NCI-H69 (cell line): ENCODE measurements at places on chromosomes 6 and 20.
A peak's percentile ranks its signal among the peaks of the same experiment; 100 is the strongest.

DNA sequence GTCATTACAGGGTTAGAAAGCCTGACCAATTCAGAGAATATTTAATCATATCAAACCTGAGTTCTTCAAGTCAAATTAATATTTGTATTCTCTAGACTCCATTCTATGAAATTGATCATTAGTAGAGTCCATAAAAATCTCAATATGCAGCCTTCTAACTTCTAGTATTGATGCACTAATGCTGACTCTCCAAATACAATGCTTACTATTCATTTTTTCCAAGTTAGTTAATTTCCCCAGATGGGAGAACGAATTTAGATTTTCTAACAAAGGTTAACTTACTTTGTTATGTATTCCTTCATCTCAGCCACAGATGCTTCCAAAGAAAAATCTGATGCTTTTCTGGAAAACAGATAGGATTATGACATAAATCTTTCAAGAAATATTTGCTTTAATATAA lies 12.4 kb upstream of the NDRG3 start:
- DNase-seq = no peak

DNA sequence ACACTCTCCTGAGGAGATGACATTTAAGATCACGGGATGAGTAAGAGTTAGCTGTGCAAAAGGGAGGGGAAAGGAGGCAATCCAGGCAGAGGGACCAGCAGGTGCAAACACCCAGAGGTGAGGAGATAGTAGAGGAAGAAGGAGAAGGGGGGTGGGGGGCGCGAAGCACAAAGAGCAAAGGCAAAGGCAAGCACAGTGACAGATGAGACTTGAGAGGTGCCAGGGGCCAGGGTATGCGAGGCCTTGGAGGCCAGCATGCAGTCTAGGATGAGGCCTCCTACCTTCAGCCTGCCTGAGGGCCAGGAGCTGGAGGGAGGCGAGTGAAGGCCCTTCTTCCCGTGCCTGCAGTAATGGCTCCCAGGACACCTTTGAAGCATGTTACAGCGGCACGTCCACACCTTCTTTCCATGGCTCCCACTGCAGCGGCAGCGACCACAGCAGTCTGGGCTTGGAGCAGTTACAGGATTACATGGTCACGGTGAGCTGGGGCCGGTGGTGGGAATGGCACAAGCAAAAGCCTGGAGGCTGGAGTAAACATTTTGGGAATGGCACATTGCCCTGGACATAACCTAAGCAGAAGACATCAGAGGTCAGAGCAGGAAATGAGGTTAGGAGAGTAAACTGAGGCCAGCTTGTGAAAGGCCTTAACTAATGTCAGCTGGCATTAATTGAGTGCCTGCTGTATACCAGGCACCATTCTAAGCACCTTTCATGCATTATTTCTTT lies 18.6 kb downstream of the CCM2L start:
- peak; percentile 52 for DNase-seq

DNA sequence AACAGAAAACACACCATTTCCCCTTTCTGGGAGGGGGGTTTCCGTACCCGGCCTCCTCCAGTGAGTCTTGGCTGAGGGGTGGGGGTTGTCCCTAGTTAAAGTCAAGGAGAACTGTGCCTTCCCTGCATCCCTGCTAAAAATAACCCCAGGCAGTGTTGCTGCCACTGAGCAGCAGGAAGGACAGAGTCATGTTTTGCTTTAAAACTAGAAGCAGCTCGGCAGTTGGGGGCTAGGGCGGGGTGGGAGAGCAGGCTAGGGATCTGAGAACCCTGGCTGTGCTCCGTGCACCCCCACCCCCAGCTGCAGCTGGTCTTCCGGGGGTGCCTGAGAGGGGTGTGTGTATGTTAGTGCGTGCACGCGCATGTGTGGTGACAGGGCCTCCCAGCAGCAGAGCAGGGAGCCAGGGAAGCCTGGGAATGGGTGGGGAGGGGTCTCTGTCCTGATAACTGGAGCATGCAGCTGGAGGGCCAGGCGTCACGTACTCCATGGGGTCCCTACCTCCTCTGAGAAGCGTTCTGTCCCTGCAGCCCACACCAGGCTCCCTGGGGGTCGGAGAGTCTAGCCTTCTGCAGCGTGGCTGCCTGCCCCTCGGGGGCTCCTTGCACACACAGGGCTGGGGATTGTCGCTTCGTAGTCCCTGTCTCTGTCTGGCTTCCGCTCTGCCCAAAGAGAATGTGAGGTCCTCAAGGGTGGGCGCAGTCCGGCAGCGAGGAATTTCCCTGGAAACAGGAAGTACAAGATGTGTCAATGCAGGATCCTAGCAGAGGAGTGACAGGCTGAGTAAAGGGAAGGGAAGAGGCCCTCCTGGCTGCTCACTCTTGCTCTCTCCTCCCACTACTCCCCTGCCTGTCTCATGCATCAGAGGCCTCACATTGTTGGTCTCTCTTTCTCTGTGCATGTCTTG lies 16.8 kb upstream of the ARMC12 start:
- DNase-seq = peak; percentile 17

DNA sequence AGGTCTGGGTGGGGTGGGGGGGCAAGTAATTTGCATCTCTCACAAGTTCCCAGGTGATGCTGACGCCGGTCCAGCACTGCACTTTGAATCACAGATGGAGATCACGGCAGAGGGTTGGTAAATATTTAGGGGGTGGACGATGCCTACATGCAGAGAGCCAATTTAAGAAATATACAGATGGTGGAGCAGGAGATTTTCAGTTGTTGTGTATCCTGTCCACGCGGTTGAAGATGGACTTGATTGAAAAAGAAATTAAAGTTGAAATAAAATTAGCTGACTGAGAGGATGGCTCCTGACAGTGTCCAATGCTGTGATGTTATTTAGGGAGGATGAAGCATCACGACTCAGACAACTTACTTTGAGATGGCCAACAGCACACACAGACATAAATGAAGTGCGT lies 74.6 kb downstream of the PHACTR3 start:
- DNase-seq = no peak

DNA sequence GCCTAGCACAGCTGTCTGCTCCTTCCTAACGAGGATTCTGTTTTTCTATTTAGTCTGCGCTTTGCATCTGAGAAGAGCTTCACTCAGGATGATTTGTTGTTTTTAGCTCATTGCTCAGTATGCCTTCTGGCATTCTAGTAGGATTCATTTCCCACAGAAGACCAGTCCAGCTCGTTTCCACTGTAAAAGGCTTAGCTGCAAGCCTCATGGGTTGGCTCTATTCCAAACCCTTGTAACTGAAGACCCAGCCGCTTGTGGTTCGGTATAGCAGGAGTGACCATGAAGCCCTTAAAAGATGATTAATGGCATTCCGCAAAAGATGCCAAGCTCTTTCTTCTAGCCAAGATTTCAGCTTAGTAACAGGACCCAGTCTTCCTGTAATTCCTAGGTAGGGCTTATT lies 7.2 kb downstream of the ADGRF1 start:
- peak; percentile 99 for DNase-seq

DNA sequence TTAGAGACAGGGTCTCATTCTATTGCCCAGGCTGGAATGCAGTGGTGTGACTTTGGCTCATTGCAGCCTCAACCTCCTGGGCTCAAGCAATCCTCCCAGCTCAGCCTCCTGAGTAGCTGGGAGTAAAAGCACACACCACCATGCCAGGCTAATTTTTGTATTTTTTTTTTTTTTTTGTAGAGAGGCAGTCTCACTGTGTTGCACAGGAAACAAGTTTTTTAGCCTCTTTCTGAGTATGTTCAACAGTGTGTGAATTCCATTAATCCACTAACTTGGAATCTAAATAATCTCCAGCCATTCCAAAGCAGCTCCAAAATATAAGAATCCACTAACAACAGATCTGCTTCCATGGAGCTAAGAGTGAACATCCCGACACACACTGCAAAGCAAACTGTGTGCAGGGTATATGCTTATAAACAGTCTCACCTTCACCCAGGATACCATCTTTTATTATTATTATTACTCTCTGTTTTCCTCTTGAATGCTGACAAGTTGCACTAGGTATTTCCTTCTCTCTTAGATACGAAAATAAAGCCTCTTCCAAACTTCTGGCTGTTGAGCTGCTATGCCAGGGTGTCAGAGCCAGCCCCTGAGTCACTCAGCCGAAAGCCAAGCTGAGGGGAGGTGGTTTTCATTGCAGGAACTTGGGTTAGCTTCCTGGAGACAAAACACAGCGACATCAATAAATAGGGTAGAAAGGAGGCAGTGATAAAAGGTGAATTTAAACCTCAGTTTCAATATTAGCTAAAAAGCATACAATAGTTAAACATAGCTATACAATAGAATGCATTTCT lies 264.9 kb downstream of the HIVEP2 start:
- DNase-seq = no peak

DNA sequence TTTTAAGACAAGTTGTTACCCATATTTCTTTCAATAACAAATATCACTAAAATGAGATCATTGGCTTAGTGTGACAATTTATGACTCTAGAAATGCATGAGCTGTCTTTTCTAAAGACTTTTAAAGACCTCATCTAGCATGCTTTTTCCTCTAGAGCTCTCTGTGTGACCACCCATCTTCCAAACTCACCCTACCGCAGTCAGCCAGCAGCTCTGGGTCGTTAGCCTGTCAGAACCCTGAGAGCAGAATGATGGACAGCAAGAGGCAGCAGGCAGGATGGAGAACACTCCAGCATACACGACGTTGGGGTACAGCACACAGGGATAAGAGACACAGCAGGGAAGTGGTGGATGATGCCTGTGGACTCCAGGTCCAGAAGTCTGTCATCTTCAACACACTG lies 45.1 kb upstream of the TBX18 start:
- no peak for DNase-seq

GRCh38 chr20:35702824-35703695 lies 3.9 kb downstream of the ROMO1 start:
- no peak for DNase-seq

DNA sequence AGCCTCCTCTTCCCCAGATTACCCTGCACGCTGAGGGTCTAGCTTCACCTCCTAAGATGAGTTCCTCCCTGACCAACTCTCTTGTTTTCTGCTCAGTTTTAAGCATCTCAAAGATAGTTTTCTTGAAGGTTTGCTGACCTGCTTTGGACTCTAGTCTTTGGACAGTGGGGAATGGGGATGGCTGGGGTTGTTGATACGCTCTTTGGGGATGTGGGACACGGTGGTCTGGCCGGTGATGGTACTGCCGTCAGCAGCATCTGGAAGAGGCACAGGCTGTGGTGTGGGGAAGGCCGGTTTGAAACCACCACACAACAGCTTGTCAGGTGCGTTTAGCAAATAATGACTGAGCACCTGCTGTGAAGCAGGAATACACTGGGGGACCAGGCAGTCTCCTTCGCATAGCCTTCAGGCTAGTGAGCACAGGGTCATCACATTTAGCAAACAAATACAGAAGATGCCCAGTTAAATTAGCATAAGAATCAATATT lies 94.1 kb downstream of the TMEM242 start:
- DNase-seq = peak; percentile 98

DNA sequence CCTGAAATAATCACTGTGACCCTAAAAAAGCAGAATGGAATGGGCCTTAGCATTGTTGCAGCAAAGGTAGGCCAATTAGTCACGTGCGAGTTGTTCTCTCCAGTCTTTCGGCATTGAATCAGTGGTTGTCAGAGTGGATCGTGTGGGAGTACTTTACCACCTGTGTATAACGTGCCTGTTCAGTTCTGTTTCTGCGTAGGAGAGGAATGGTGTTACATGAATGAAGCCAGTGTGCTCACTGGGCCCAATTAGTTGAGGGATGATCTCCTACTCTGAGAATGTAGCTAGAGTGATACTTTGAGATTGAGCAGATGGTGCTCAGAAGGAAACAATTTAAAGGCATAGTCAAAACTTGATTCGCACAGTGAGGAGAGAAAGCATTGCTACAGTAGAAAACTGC lies 72.4 kb upstream of the KIF25 start:
- DNase-seq = no peak

DNA sequence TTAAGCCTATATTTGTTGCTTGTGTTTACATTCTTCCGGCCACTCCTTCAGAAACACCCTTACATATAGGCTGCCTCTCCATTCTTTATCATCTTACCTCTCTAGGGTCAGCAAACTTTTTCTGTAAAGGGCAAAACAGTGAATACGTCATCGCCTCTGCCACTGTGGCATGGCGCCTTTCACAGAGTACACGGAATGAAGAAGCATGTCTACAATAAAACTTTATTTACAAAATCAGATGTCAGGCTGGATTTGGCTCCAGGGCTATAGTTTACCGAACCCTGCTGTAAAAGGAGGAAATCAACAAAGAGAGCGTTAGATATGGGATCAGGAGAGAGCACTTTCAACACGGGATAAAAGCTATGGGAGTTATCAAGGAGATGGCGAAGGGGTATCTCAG lies 9.3 kb upstream of the NCR2 start:
- no peak for DNase-seq

DNA sequence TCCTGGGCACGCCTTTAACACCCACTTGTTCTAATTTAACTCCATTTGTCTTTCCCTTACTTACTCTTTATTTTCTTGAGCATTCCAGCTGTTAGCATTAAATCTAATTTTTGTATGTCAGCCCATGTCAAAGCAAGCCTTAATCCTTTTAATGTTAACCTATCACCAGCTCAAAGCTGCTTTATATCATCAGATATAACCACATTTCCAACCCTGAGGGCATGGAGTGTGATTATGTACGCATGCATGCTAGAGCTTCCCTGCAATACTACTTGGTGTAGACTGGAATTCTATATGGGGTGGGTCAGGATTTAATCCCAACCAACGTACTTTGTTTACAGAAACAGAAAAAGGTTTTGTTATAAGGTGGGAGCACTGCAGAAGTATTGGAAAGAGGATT lies 139.4 kb upstream of the HMGN3 start:
- DNase-seq = peak; percentile 87

DNA sequence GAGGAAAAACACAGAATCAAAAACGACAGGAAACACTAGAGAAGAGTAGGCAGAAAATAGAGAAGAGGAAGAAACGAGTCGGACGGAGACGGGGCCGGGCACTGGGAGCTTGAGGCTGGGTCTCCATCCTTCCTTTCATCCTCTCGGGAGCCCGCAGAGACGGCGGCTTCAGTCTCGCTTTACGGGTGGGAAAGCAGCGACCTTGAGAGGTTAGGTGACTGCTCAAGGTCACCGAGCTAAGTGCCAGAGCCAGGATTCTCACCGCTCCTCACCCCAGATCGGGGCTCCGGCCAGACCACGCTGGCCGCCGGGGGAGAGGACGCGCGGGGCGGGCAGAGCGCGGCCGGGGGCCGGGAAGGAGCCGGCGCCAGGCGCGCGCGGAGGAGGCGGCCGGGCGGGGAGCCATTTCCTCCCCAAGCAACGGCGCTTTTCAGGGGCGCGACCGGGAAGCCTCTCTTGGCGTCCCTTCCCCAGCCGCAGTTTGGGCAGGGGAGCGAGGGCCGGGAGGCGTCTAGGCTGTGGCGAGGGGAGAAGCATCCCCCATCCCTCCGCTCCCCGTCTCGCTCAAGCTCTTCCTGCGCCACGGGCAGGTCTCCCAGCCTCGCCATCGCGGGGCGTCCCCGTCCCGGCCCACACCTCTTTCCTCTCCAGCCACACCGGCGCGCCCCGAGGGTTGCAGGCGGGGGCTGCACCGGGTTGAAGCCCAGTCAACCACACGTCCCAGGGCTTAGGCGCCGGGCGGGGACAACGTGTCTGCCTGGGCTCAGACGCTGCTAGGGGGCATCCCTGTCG lies 24.1 kb upstream of the MAP3K7 start:
- DNase-seq = peak; percentile 69

DNA sequence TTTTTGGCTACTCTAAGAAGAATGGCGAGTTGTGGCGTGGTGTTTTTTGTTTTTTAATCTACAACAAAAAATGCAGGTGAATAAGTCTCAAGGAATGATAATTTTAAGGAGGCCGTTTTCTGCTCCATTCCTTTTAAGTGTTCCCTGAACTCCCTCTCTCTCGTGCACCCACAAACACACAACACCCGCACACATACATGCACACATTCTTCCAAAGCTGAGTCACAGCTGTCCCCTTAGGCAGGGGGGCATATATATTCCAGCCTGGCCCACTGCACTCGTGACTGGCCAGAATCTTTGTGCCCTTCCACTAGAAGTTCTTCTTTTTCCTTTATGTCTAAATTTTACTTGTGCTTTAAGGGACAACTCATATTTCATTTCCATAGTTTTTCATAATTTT lies 405.7 kb downstream of the LMBRD1 start:
- DNase-seq = no peak
